ENCODE measurements at places on chromosomes 11 and 22. TPM values are rescaled to one million over a fixed set of nuclear protein-coding genes. Genes with fewer than 3 reads are reported as not detected.

The UBQLNL gene
- total RNA-seq = not detected

The ARL2 gene
- 200 TPM for total RNA-seq

The OR4D5 gene
- not detected for total RNA-seq

The MTCH2 gene
- 176 TPM for total RNA-seq

The FGF4 gene
- total RNA-seq = 0.59 TPM

The IFITM10 gene
- total RNA-seq = 0.77 TPM

The MOV10L1 gene
- total RNA-seq = not detected

- no peak for DNase-seq
These were observed 471 bp upstream of the CEP126 start for GRCh38 chr11:101914341-101914737.

GRCh38 chr22:30307041-30307574 is 17.8 kb upstream of the CASTOR1 start:
- no peak for DNase-seq

DNA sequence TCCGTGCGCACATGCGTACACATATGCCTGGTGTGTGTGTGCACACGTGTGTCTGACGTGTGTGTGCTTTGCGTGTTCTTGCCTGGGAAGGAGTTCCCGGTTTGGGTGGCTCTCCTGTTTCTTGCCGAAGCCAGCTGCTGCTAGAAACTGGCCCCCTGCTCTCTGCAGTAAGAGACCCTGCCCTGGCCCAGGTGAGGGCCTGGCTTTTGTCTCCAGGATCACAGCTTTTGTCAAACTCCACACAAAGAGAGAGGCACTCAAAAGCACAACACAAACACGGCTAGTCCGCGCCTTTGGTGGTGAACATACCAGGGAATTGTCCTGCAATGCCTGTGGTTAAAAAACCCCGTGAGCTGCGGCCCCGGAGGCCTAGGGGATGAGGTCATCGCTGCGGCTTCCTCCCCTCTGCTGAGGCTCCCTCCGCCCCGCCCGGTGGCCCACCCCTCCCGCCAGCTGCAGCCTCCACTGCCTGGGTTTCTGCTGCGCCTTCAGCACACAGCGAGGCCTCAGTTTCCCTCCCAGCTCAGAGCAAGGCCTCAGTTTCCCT is 88.9 kb downstream of the KCNQ1 start:
- peak; percentile 88 for DNase-seq

DNA sequence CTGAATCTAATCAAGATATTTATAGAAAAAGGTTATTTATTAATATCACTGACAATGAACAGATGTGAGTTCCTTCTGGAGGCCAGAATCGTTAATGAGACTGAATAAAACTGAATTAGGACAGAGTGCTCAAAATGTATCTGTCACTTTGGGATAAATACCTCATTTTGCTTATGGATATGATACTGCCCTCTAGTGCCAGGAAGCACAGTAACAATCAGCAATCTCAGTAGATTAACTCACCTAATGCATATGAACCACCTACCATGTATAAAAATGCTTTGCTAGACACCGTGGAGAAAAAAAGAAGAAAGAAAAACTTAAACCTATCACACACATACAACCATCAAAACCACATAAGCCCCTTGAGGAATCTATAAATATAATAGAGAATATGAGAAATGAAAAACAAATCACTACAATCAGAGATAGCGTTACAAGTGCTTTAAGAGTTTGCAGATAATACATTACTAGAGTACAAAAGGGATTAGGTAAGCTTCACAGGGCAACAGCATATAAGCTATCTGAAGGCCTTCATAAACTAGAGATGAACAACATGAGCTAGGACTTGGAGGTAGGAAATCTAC is 117.4 kb downstream of the SGSM3 start:
- DNase-seq = no peak

- DNase-seq = peak; percentile 47
These were observed 489.6 kb downstream of the MN1 start for GRCh38 chr22:27311698-27312550.

- no peak for DNase-seq
These were observed 9.6 kb downstream of the RPS3 start for GRCh38 chr11:75408957-75409219.

DNA sequence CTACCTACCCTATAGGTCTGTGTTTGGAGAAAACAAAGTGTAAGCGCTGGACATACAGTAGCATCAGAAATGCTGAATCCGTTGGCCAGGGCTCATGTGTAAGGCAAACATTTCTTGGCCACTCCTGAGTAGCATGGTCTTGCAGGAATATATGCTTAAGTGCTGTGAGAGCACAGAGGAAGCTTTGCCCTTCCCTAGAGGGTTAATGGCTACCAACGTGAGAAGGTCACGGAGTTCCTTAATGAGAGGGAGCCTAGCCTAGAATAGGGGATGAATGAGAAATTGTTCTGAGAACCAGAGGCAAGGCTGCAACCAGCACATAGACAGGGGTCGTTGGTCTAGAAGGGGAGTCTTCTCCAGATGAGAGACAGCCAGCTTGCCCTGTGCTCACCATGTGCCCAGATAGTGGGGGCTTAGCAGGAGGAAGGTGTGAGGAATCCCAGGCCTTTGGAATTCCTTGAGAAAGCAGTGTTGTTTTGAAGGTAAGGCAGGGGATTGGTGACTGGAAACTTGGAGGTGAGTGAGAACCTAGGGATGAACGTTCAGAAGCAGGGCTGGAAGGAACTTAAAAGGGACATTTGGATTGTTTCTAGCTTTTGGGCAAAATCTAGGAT is 29.5 kb downstream of the RCOR2 start:
- DNase-seq = no peak

DNA sequence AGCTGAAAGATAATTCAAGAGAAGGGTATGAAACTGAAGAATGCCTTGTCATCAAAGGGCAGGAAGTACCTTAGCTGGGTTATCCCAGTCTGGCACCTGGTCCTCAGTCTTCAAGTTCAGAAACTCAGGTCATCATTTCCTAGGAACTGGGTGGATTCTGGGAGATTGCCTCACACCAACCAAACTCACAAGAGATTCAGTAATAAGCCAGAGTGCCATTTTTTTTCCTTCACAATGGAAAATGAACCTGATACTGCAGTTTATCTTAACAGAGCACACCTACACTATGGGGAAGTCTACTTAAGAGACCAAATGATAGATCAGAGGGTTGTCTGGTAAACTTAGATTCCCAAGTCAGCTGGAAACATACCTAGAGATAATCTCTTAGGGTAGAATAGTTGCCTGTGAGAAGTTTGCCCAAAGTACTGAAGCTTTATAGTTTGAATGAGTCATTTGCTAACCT is 3.8 kb upstream of the BUD13 start:
- DNase-seq = no peak

GRCh38 chr11:123091506-123091905 is 29.6 kb upstream of the HSPA8 start:
- no peak for DNase-seq

- no peak for DNase-seq
These were observed 3.9 kb upstream of the BCL2L13 start for GRCh38 chr22:17634696-17635095.
